ENCODE measurements at places on chromosomes 13 and 19.
A peak's percentile ranks its signal among the peaks of the same experiment; 100 is the strongest.

DNA sequence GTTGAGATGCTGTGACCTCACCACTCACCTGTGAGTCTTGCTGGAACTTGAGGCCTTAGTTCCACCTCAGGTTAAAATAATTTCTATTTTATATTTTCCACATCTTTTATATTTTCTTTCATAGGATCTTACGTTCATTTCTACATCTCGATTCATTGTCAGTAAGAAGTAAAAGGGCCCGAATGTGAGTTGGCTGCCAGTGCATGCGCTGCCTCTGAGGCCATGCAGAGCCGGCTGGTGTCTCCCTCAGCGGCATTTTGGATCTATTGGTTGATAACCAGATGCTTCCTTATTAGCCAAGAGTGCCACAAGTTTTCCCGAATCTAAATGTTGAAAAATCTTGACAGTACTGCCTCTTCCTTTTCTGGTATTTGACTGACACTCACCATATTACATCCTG, 347.3 kb downstream of the TEX29 start:
- DNase-seq, result no peak

DNA sequence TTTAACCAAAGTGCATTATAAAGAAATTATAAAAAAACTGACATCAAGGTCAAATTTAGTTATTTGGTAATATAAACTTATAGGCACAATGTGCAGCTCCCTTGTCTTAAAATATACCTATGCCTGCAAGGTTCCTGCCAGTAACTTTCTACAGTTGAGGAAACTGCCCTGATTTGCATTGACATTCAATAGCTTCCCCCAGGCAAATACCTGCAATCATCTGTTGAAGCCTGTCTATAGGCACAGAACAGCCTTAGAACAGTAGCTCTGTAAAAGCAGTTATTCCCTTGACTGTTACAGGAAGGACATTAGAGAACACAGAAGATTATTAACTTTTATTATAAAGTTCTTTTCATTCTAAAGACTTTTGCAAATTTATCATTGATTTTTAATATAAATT, 1239.5 kb downstream of the PCDH9 start:
- DNase-seq, result no peak

DNA sequence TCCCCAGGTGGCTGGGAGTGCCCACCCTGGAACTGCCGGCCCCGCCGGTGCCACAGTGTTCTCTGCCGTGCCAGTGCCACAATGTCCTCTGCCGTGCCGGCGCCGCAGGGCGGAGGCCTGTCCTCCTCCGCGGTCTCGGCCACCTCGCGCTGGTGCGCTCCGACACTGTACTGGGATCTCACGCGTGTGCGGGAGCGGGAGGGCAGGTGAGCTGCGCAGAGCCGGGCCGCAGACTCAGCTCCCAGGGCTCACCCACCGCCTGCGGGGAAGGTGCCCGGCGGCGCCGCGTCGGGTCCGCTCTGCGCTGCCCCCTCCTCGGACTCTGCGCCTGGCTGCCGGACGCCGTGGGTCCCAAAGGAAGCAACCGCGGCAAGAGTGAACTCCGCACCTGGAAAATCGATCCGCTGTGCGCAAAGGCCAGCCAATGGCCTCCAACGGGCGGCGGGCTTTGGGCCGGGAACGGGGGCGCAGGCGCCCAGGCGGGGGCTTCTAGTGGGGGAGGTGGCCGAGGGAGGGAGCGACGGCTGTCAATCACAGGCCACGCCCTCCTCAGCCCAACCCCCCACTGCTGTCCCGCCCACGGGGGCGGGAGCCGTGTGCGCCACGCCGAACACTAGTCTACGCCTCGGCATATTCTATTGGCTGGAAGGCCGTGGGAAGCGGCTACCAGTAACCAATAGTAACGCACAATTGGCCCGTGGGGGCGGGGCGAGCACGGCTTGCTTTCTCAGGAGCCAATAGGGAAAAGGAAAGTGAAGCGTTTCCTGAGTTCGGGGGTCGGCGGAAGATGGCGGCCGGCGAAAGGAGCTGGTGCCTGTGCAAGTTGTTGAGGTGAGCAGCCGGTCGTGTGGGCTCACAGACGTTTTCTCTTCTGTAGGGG, at the start of gene ALG11:
TSS of gene ALG11 (plus strand) at position 767 of the 880 bp plus-strand sequence. CDS start at position 788, 21 bp downstream.
- peak; percentile 100 for DNase-seq

- DNase-seq, result no peak
Observed at GRCh38 chr19:40567040-40567749, 9.5 kb upstream of the SHKBP1 start.

GRCh38 chr19:4496304-4496703, 22.0 kb downstream of the PLIN4 start:
- DNase-seq, result no peak

DNA sequence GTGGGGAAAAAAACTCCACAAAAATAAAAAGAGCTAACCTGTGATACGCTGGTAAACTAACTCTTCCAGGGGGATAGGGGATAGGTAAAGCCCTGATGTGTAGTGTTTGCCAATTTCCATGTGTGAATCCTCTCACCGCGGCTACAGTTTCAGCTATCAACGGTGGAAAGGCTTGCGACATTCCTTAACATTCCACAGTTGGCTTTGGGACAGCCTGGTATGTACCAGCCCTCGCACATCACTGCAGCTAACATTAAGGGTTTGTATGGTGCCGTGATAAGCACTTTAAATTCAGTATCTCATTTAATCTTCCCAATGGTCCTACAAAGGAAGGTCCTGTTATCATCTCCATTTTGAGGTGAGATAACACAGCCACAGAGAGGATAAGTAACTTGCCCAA, 112.4 kb downstream of the KATNAL1 start:
- DNase-seq, result no peak

- no peak for DNase-seq
Observed at GRCh38 chr13:30071969-30072817, 221.8 kb upstream of the UBL3 start.

GRCh38 chr19:17936379-17936778, 3.6 kb downstream of the CCDC124 start:
- DNase-seq, result no peak

DNA sequence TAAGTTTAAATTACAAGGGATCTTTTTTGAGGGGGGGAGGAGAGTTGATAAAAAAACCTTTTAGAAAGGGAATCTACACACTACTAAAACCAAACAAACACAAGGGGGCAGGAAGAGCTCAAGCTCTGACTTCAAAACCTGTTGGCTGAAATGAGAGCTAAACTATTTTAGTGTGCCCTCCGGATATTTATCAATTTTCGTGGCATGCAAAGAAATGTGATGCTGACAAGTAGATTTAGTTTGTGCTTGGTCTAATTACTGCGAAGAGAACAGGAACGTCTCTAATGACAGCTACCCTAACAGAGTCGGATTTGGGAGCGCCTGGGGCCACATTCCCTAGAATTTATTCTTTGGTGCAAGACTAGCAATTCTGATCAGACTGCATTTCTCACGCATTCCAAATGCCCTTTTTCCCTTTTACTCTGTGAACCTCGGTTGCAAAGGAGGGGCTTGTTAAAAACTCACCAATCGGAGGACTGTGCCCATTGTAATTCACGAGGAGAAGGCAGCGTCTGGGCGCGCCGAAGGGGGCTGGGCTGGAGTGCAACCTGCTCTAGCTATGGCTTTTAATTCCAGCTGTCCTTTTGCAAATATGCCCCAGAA, 802 bp upstream of the FREM2 start:
- DNase-seq, result no peak

- no peak for DNase-seq
Observed at GRCh38 chr13:91368676-91369440, 21.4 kb downstream of the MIR17HG start.

GRCh38 chr13:102729560-102730270, 34.9 kb upstream of the METTL21C start:
- no peak for DNase-seq

DNA sequence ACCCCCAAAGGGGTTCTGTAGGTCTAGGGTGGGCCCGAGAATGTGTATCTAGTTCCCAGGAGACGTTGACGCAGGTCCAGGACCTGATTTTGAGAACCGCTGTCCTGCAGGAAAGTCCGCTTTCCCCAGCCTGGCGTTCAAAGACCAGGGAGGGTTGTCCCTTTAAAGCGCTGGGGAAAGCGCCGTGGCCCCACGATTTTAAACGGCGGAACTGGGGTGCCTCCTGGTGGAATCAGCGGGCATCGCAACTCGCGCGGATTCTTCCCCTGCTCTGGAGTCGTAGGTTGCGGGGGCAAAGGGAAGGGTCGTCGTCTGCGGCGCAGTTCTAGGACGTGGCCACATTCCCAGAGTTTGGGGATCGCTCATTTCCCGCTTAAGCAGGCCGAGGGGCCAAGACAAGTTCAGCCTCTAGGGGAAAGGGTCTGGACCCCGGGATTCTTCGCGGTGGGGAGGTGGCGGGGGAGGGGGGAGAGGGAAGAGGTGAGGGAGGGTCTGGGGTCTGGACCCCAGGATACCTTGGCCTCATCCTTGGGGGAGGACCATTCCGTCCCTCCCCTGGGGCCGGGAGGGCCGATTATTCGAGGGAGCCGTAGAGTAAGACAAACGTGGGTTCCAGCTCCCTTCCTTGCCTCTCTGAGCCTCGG, 7.7 kb downstream of the PNMA8B start:
- peak; percentile 92 for DNase-seq

DNA sequence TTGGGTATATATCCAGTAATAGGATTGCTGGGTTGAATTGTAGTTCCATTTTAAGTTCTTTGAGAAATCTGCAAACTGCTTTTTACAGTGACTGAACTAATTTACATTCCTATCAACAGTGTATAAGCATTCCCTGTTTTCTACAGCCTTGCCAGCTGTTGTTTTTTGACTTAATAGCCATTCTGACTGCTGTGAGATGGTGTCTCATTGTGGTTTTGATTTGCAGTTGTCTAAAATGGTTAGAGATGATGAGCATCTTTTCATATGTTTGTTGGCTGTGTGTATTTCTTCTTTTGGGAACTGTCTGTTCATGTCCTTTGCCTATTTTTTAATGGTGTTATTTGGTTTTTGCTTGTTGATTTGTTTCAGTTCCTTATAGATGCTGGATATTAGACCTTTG, 4.0 kb upstream of the ZNF222 start:
- no peak for DNase-seq

DNA sequence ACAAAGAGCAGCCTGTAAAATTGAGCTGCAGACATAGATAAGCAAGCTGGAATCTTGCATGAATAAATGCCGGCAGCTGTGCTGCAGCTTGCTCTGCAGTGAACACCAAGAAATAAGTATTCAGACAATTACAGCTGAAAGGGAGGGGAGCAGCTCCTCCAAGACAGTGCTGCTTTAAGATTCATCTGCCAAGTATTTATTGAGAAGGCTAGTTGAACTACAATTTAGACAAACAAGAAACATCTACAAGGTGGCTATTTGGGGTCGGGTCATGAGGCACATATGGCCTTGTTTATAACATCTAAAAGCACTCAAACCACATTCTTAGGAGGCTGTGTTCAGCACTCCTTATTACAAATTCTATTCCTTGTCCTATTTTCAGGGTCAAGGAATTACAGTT, 34.9 kb downstream of the ZNF726 start:
- DNase-seq, result no peak

GRCh38 chr13:98452851-98453843, 123.8 kb downstream of the STK24 start:
- no peak for DNase-seq

DNA sequence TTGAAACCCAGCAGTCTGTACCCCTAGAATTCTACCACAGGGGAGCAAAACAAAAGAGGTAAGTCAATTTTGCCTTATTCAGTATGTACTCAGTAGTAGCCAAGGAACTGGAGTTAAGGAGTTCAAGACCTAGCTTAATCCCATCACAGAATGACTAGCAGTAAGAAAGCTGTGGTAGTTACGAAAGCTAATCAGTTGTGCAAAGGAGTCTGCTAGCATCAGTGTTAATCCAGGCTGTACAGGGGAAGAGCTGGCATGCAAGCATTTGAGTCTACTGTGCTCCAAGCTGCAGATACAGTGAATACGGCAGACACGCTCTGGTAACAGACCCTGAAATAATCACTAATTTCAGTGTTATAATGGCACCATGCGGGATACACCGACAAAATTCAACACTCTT, 4.7 kb downstream of the DNMT1 start:
- no peak for DNase-seq

DNA sequence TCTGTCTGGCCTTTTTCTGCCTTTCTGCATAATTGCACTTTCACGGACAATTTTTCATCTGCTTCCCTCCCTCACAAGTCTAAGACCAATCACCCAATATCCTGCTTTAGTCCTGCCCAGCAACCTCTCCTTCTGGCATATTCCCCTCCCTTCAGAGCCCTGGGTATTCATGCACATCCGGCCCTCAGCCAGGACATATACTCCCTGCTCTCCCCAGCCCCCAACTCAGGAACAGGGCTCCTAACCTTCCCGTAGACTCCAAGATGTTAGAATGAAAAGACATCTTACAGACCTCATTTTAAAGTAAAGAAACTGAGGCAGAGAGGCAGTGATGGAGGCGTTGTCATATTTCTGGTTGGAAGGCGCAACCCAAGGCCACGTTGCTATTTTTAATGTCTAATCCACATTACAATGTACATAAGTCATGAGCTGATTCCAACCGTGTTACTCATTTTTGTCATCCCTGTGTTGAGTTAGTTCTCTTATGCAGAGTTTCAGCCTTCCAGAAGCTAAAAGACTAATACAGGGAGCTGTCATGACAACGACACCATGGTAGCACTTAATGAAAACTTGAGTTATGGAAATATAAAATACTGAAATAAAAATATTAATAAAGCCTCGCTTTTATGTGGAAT, 209.2 kb downstream of the TSHZ3 start:
- DNase-seq, result no peak

DNA sequence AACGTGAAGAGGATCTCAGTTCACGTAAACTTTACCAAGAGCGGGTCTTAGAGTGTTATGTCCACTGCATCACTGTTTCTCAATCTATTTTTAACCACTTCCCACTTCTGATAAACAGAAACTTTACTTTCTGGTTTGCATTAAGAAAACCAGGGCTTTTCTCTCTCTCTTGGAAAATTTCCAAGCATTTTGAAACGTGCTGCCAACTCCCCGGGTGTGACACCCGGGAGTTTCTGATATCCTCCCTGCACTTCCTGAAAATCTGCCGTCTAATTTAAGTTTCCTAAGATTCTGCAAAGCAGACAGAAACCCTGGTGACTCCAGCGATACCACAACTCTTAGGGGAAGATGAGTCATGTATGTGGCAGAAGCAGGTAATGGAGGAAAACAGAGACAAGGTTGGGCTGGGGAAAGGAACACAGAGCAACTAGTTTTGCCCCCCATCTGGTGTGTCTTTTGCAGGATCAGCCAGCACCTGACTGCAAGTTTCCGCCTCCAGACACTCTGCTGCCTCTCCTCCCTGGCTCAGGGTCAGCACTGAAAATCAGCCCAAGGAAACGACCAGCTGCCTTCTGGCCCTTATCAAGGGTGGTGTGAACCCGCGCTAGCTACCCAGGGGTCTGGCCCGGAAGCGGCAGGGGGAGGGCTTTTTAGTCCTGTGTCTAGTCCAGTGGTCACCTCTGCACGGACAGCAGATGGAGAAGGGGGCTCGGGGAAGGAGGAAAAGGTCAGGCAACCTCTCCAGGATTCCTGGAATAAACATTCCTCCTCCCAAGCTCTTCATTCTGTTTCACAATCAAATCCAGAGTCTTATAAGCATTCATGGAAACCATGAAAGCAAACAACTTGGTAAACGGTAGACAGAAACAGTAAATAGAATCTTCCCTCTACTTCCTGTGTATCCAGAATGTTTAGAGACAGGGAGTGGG, 11.3 kb upstream of the FFAR2 start:
- no peak for DNase-seq

Measured in head of caudate nucleus (tissue), 42 donors.